ENCODE measurements at places on chromosomes 7 and 10.

GRCh38 chr7:149855361-149856305, 17.5 kb downstream of the ZNF862 start:
- DNase-seq, result no peak

DNA sequence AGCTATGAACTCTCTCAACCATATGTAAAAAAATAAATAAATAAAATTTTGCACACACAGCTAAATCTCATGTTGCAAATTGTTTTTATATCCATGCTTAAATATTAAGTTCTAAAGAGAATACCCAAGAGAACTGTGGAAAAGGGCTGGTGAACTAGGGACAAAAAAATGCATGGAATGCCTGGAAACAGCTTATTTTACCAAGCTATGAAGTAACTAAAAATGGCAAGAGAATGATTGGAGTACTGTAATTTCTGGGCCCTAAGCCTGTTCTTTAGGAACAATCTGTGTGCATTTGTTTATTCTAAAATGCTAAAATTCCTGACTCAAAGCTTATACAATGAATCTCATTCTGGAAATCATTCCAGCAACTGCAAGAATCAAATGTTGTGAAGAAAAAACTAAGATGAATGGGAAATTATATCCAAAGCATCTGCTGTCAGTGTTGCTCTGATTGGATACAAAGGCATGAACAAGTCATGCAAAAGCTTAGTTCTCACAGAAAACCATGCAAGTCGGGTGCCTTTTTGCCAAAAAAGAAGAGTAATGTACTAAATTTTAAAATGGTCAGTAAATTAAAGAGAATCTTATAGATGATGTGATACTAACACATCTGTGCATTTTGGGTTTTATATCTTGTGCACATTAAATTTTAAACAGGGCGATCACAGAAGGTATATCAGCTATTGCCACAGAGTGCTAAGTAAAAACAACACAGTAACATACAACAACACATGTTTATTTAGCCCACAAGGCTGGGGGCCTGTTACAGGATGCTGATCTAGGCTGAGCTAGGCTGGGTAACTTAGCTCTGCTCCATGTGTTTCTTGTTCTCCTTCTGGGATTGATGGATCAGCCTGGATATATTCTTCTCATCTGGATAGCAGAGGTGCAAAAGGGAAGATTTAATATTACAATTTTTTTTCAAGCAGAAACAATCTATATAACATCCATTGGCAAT, 453.5 kb upstream of the SEMA3A start:
- DNase-seq, result no peak

DNA sequence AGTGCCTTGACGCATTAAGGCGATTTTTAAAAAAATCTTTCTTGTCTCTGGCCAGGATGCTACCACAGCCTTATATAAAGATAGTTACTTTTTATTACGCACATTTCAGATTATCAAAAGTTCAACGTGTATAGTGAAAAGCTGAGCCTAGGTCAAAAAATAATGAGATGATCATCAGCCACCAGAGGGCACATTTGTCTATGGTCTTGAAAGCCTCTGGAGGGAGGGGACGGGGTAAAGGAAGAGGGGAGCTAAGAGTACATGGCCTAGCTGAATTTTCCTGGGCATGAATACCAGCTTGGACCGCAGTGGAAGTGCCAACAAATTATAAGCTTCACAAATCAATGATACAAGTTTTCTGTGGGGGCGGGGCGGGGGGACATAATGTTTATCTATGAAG, 285.9 kb upstream of the SMIM30 start:
- DNase-seq, result no peak

GRCh38 chr7:156947120-156947843, 2.2 kb upstream of the NOM1 start:
- DNase-seq, result no peak

DNA sequence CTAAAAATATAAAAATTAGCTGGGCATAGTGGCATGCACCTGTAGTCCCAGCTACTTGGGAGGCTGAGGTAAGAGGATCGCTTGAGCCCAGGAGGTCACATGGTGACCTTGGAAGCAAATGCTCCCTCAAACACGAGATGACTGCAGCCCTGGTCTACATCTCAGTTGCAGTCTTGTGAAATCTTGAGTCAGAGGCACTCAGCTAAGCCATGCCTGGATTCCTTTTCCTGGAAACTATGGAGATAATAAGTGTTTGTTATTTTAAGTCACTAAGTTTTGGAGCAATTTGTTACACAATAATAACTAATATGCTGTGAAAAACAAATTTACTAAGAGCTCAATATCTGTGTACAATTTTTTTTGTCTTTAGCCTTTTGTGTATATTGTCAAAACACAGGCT, 284.3 kb upstream of the KAT6B start:
- DNase-seq, result no peak

DNA sequence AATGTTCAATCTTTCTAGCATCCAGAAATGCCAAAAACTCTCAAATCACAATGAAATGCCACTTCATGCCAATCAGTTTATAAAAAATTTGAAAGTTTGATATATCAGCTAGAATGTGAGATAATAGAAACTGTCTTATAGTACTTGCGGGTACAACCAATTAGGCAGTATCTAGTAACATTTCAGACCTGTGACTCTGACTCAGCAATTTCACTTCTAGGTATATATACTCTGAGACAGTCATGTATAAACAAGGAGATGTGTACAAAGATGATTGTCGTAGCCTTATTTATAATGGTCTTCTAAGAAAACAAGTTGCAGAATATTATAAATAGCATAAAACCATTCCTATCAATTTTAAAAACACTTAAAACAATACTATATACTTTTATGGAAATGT, 252.3 kb upstream of the PODXL start:
- DNase-seq, result no peak

DNA sequence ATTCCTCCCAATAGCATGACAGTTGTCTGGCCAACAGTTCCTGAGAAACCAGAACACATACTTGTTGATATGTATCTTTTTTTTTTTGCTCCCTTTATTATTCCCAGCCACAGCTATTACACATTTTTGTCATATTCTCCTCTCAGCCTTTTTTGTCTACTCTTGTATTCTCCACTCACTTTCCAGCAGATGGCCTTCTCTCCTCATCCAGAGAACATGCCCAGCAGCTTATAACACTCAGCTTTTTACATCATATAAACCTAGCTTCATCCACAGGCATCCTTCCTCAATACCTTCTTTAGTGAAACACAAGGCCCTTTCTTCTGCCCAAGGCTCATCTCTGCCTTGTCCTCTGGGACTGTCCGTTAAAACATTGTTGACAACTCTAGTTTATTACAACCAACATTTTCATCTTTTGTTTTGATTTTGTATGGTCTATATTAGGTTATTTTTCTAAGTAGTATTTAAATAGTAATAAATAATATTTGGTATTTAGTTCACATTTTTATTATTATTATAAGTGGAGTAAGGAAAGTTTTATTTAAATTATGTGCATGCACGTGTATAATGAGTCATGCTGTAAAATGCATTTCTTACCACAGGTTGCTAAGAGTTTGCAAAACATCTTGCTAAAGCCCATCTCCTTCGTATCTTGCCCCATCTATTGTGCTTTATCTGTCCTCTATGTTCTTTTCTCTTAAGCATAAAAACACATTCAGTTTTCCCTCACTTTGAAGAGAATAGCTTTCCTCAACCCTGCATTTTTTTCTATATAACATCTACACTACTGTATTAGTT, 101.5 kb downstream of the ORC5 start:
- DNase-seq, result no peak

DNA sequence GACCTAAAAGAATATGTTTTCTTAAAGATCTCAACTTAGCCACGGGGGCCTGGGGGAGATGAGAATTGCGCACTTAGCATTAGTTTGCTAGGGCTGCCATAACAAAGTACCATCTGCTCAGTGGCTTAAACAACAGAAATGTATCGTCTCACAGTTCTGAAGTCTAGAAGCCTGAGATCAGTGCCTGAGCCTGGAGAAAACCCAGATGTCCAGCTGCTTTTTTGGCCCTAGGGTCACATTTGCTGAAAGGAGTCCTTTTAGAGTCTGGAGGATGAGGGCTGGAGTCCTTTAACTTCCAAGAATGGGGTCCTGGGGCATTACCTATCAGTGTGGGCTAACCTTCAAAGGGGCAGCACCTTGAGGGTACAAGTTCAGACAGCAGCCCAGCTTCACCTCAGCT, 48.2 kb downstream of the SMURF1 start:
- no peak for DNase-seq

GRCh38 chr10:22740180-22740579, 25.8 kb upstream of the PIP4K2A start:
- no peak for DNase-seq

GRCh38 chr7:1925973-1926907, 256.2 kb downstream of the ELFN1 start:
- no peak for DNase-seq

- no peak for DNase-seq
Observed at GRCh38 chr7:74039337-74039736, 11.4 kb downstream of the ELN start.

- DNase-seq, result no peak
Observed at GRCh38 chr7:121178869-121179497, 149.8 kb upstream of the WNT16 start.

- no peak for DNase-seq
Observed at GRCh38 chr7:3464900-3465622, 164.0 kb downstream of the SDK1 start.

- no peak for DNase-seq
Observed at GRCh38 chr7:140611641-140612040, 29.0 kb downstream of the DENND2A start.

DNA sequence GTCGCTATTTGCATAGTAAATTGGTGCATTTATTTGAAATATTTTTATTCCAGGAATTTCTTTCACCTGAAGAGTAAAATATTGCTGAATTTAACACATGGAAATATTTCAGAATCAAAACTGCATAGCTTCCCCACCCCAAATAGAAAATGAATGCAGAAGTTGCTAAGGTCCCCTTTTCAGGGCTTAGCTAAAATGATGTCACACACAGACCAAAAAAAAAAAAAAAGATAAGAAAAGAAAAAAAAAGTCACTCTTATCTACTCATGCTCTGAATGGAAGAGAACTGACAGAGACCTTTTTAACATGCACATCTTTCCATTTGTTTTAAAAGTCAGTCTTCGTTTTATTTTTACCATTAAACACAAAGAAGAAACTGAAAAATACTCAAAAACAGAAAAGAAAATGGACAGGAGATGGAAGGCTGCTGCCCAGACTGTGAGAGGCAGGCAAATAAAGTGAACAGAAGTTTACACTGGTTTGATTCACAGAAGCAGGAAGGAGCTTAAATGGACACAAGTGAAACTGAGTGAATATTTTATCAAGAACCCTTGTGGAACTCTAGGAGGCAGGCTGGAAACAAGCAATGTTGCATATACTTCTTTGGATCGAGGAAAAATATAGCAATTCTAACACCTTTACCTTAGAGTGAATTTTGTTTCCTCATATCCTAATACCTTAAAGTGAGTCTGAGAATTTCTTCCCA, 32.0 kb downstream of the PSMC2 start:
- no peak for DNase-seq

- DNase-seq, result no peak
Observed at GRCh38 chr7:98229991-98230745, 18.9 kb downstream of the BHLHA15 start.

DNA sequence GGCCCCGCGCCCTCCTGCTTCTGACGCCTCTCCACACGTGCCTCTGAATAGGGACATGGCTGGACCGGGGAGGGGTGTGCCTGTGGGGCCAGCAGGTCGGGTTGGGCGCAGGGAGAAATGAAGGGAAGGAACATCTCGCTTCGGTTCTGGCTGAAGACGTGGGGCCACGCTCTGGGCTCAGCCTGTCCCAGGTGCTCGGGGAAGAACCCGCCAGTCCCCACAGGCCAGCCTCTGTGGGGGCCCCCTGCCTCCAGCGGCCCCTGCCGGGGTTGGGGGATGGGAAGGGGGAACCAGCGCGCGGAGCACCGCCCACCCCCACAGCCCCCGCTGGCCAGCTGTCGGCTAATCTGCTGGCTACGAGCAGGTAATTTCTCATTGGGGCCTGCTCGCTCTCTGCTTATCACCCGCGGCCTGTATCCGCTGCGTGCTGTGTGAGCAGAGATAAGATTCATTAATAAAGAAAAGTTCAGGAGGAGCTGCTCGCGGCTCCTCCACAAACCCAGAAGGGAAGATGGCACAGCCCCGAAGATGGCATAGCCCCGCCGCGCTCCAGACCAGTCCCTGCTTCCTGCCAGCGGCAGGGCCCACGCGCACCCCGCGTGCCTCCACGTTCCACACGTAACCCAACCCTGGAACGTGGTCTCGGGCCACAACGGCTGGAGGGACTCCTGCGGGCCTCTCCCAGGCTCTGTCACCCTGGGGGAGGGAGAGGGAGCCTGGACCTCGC, 186.2 kb downstream of the ELFN1 start:
- no peak for DNase-seq

- DNase-seq, result no peak
Observed at GRCh38 chr10:120505866-120506265, 48.8 kb downstream of the PLPP4 start.

DNA sequence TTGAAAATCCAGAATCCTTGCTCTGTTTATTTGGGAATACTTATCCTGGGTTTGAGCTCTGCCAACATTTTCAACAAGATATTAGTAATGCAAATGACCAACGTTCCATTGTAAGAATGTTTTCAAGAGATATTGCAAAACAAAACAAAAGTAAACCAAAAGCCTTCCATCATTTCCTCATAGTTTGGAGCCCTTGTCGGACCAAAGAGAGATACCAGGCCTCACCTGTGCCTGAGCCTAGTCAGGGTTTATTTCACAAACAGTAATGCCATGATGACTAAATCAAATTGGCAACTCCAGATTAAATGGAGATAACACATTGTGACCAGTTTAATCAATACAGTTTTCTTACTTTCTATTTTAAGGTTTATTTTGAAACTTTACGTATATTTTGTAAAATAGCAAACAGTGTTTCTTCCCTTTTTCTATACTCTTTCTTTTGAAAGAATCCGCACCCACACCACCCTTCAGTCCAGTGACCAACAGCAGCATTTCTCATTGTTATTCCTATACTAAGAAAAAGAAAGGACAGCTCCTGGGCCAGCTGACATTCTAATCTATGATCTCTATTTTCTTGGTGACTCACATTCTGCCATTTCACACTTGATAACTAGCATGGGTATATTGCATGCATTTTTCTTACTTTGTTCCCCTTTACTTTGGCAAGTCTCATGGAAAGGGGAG, 168.5 kb upstream of the MEOX2 start:
- no peak for DNase-seq

DNA sequence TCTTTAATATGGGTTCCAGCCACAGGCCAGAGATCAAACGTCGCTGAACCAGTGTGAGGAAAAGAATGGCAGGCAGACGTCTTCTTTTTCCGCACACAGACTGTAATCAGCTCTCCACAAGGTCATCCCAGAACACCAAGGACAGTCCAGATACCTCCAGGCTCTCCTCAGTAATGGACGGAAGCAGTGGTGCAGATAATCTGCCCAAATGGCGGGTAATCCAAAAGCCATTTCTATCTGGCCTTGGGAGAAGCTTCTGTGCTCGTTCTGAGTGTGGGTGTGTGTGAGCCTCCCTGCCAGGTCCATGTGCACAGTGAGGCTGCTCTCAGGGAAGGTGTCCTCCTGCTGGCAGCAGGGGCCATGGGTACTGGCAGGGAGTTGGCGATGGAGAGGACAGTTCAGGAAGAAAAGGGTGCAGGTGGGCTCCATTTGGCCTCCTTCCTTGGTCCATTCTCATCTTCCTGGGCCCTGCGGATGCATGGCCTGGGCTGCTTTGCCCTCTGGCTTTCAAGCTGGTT, 15.6 kb upstream of the TEX36 start:
- no peak for DNase-seq

Measured in stimulated activated CD8-positive, alpha-beta memory T cell treated with anti-CD3 and anti-CD28 coated beads, Interleukin-2, amount 100 ng/mL, for 1 hour (primary cell).